Activated T-cell treated with anti-CD3 and anti-CD28 coated beads, Interleukin-2, amount 50 U/mL, for 48 hours (primary cell): ENCODE measurements at places on chromosomes 7 and 10.

DNA sequence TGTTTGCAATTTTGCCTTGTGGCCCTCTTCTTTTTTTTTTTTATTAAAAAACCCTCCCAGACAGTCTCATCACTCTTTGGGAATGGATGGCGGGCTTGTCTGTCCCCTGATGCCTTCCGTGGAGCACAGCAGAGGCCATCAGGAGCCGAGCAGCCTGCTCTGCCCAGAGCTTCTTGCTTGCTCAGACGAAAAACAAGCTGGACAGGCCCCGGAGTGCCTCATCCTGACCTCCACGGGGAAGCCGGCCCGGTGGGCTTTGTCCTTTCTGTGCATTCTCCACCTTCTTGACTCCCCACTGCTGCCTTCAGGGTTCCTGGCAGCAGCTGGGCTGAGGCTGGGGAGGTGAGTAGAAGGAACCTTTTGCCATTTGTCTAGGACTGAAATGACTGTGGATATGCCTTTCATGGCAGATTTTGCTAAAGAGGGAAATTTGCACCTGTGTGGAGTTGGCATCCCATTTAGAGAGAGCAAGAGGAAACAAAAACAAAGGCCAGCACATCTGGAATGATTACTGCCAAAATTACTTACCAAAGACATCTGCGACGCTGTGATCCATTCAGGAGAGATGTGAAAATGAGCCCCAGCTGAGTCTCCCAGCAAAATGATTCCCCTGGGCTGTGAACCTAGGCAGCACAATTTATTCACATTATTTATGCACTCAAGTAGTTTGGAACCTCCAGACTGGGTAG is 108.3 kb downstream of the AOAH start:
- no peak for DNase-seq

- DNase-seq, result no peak
These were observed 31.8 kb downstream of the SLC35B4 start for GRCh38 chr7:134284952-134285351.

DNA sequence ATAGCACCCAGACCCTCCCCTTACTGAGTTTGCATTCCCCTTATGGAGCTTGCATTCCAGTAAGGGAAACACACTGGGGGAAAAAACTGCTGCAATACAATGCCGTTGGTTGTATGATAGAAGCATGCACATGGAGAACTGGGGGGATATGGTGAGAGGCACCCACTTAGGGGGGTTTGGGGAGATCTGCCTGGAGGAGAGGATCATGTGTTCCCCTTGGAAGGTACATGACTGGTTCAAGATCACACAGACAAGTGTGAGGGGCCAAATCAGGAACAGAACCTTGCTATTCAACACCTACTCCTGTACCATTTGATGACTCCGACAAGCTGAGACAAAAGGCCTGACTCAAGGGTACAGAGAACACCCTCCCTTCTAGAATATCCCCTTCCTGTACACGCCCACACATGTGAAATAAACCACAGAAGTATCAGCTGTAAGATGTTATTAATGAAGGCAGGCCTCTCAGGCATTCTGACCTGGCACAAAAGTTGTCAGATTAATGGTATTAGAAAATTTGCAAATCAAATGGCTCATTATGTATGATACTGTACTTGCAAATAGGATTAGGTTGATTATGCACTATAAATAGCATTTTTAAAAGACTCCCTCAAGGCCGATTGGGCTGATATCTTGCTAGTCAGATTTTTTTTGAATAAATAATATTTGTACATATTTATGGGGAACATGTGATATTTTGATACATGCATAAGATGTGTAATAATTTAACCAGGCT is 122.2 kb downstream of the NPY start:
- DNase-seq, result no peak

DNA sequence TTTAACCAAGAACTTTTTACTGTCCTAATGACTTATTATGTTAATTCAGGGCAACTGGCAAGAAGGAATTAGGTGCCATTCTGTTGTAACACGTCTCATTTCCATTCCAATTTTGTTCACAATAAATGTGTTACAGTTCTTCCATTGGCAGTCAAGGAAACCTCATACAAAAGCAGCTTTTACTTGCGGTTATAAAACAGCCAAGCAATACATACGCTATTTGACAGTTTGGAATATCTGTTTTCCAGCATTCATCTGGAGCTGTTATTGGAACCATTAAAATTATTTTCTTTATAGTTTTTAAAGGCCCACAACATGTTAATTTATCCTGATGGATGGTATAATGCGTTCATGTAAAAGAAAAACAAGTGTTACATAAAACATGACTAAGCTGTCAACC is 33.3 kb downstream of the MTERF1 start:
- DNase-seq, result no peak

GRCh38 chr7:150954201-150954985 is 23.7 kb downstream of the KCNH2 start:
- no peak for DNase-seq

- DNase-seq, result no peak
These were observed 139.7 kb downstream of the ELFN1 start for GRCh38 chr7:1809601-1810258.

GRCh38 chr7:70583965-70584883 is 547.7 kb upstream of the GALNT17 start:
- DNase-seq, result no peak

DNA sequence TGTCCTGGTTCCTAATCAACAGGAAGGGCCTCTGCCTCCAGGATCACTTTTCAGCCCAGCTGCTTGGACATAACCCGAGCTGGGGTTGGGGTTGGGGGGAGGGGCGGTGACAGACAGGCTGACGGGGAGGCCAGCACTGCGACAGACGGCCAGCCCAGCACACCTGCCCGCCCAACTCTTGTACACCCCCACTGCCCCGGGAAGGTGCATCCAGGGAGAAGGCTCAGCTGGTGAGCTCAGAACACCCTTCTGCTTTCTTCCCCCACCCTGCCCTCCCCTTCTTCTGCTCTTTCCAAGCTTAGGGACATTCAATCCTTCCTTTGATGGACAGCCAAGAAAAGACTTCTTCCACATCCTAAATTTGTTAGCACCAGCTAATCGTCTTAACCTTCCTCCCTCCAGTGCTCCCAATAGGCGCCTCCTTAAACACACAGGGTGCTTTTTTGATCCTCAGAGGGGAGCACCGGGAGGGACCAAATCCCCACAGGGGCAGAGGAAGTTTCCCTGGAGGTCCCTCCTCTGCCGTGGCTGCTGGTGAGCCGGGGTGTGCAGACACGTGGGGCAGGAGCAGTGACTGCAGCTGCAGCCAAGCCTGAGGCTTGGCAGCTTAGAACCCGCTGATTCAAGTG is 44.7 kb downstream of the COL13A1 start:
- no peak for DNase-seq

GRCh38 chr7:73736885-73737284 is 1.7 kb downstream of the ABHD11 start:
- no peak for DNase-seq

GRCh38 chr10:112898540-112899390 is 51.3 kb upstream of the TCF7L2 start:
- no peak for DNase-seq

- no peak for DNase-seq
These were observed 26.2 kb downstream of the IKZF1 start for GRCh38 chr7:50330696-50331095.

GRCh38 chr7:45066409-45066808 is 22.4 kb downstream of the NACAD start:
- no peak for DNase-seq

DNA sequence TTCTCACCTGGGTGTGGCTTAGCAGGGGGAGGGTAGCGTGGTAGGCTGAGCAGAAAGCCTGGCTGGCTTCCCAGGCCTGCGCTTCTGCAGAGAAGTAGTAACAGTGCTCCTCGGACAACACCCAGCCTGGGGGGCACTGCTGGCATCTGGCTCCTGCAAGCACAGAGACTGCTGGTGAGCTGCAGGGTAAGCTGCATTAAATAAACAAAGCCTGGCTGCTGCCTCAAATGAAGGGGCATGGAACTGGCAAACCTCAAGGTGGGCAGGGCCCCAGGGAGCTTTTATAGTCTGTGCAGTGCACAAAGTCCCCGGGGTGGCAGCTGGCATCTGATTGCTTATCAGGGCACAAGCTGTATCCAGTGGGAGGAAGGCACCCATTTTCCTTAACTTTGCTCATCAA is 3.9 kb downstream of the KLRG2 start:
- DNase-seq, result no peak

DNA sequence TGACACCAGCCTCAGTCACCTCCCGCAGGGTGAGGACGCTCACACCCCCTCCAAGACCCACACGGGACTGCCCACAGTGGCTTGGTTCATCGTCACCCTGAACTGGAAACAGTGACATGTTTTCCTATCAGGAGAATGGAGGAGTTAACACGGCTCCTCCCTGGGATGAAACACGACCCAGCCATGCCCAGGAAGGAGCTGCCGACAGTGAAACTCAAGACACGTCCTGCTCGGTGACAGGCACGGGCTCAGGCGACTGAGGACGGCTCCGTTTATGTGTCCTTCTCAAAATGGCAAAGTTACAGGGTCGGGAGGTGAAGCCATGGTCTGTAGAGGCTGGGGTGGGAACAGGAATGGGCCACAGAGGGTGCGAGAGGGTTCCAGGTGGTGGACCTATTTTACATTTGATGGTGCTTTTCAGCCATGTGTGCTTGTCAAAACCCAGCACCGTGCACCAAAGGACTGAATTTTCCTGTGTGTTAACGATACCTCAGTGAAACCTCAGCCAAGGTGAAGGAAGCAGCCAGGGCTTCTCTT is 272.4 kb downstream of the ADARB2 start:
- no peak for DNase-seq

DNA sequence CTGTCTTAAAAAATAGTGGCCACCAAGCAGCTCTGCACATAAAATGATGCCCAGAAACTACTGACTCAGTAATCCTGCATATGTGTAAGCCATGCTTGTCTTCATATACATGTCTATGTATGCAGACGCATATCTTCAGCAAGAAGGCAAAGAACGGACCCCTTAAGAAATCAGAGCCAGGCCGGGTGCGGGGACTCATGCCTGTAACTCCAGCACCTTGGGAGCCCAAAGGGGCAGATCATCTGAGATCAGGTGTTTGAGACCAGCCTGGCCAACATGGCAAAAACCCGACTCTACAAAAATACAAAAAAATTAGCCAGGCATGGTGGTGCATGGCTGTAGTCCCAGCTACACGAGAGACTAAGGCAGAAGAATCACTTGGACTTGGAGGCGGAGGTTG is 295.0 kb downstream of the TCERG1L start:
- no peak for DNase-seq

- no peak for DNase-seq
These were observed 9.2 kb downstream of the AQP1 start for GRCh38 chr7:30920584-30921539.

- peak; percentile 34 for DNase-seq
These were observed 765 bp downstream of the CELF2 start for GRCh38 chr10:11018432-11018841.

GRCh38 chr10:112950714-112951358 is 789 bp downstream of the TCF7L2 start:
- peak; percentile 31 for DNase-seq

GRCh38 chr7:8362723-8363369 is 70.6 kb upstream of the NXPH1 start:
- no peak for DNase-seq

GRCh38 chr7:2681929-2682799 is 5.8 kb upstream of the AMZ1 start:
- DNase-seq, result no peak

DNA sequence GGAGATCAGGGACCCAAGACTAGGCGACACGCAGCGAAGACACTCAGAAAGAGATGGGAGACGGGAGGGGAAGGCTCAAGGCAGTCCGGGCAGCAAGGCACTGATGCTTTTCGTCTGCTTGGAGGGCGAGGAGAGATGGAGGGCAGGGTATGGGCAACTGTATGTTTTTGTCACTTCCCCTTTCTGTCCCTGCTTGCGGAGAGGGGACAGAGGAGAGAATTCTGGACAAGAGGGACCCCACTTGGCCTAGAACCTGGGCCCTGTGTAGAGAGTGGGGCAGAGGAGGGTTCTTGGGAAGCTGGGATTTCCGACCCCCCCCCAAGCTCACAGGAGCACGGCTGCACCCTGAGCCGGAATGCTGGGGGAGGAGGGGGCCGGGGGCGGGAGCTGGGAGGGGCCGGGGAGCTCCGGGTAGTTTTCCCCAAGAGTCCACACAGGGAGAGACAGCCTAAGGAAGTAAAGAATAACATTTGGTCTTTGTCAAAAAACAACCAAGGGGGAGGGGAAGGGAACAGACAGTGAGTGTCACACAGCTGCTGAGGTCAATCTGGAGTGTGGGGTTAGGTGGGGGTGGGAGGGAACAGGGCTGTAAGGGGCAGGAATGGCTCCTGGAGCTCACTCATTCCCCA is 1.8 kb downstream of the LRCH4 start:
- DNase-seq, result no peak

- DNase-seq, result no peak
These were observed 55.3 kb upstream of the ZRANB1 start for GRCh38 chr10:124886610-124887009.

GRCh38 chr10:70753026-70753663 is 32.0 kb downstream of the TBATA start:
- no peak for DNase-seq

GRCh38 chr10:50286996-50287803 is 35.9 kb upstream of the ASAH2 start:
- no peak for DNase-seq

- DNase-seq, result no peak
These were observed 3.1 kb downstream of the GDF10 start for GRCh38 chr10:47303105-47303504.

DNA sequence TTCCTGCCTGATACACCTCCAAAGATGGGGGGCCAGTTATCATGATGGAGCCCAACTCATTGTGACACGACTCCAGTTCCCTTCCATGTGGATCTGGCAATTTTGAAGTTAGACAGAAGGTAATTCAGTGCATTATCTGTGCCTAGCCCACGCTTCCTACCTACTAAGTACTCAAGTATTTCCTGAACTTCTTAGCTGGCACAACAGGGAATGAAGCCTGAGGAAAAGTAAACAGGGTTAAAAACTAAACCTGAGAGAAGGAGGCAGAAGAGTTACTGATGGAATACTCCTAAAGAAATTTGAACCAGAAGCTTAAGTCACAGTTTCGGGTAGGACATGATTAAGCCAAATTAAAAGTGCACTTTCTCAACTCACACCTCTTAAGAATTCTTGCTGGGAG is 1.1 kb upstream of the SEC31B start:
- no peak for DNase-seq

- no peak for DNase-seq
These were observed 8.8 kb downstream of the TM9SF3 start for GRCh38 chr10:96578022-96578421.

DNA sequence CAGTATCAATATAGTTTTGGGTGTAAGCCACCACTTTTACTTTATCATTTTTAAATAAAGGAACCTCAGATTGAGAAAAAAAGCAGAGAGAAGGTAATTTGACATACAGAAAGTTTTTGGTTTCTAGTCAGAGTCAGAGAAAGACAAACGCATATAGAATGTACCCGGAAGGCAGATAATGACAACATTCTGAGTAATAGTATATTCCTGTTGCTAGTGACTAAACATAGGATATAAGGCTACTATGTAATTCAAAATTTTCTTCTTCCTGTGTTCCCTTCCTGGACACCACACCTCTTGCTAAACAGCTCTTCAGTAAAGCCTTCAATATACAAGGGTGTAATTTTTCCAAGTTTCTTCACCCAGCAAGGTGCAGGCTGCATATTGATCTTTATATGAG is 597.6 kb downstream of the PCDH15 start:
- DNase-seq, result no peak
